Stimulated activated CD4-positive, alpha-beta T cell treated with anti-CD3 and anti-CD28 coated beads, Interleukin-12 subunit alpha, Interleukin-12 subunit beta, amount 100 ng/mL, for 4 hours (primary cell): ENCODE measurements at places on chromosomes 1 and 21.

GRCh38 chr1:89540406-89540970 lies 15.9 kb downstream of the LRRC8B start:
- DNase-seq, result peak; percentile 20

DNA sequence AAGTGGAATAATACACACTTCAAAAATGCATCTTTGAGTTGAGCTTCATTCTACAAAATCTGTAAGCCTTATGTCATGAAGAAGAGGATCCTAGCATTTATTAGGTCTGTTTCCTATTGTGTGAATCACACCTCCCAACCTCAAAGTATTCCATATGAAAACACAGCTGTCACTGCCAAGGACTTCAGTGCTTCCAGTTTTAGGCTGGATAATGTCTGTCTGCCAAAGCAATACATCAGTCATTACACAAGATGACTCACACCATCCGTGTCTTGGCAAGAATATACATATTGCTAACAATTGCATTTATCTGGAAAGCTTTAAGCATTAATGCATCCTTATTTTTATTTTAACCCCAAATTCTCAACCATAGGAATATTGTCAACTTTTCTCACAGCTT lies 125.7 kb upstream of the TMPRSS15 start:
- DNase-seq, result no peak

DNA sequence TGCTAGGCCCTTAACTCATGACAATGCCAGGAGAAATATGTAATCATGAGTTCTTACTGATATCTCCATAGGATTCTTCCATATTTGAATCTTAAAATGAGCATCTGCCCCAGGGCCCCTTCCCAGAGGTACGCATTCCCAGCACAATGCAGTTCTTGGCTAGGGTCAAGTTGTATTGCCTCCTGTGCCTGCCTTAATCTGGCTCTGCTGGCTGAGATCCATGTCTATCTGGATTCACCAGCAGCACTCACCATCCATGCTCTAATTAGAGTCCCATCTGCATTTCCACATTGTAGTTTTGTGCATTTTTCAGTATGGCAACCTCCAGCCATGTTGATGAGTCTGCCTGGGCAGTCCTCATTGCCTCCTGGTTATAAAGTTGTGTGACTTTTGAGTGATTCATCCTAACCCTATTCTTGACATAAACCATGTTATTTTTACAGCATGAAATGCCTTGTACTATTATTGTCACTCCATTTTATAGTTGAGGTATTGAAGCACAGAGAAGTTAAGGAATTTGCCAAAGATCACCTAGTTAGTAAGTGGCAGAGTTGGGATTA lies 55.9 kb downstream of the CAMSAP2 start:
- DNase-seq, result no peak

- no peak for DNase-seq
These were observed 10.1 kb upstream of the GUCA2B start for GRCh38 chr1:42142894-42143675.

DNA sequence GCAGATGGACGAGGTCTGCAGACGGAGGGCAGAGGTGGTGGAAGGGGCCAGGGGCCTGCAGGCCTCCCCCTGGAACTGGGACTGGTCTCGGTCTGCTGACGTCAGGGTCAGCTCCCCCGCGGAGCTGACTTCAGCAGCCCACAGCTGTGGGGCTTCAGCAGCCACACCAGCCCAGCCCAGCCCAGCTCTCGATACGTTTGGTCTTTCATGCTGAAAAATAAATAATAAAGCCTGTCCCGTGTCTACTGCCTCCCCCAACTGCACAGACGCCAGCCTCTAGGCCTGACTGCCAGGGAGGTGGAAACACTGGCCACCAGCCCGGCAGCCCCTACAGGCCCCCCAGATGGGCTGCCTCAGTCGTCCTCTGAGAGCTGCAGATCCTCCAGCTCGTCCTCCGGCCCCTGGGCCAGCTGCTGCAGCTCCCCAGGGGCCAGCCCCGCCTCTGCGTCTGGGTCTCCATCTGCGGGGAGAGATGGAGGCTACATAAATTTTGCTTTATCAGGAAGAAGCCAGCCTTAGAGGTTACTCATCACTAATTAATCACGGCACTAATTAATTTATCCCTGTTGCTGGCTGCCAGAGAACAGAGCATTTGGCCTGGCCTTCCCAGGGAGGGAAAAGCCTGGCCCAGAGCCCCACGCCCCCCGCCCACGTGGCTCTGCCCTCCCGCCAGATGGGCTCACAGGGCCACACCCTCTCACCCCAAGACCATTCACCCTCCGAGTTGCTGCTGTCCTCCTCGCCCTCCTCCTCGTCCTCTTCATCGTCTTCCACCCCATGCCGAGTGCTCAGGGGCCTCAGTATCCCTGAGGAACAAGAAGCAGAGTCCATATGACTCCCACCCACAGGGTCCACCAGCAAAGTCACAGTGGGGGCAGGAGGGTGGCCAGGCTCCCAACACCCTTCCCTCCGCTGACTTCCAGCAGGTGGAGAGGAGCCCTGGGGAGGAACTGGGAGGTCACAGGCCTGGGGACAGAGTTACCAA lies 14.4 kb downstream of the NOC2L start:
- DNase-seq, result no peak

- no peak for DNase-seq
These were observed 40.9 kb downstream of the FCRL3 start for GRCh38 chr1:157659576-157660247.

- no peak for DNase-seq
These were observed 26.0 kb upstream of the ZRANB2 start for GRCh38 chr1:71106658-71107322.

DNA sequence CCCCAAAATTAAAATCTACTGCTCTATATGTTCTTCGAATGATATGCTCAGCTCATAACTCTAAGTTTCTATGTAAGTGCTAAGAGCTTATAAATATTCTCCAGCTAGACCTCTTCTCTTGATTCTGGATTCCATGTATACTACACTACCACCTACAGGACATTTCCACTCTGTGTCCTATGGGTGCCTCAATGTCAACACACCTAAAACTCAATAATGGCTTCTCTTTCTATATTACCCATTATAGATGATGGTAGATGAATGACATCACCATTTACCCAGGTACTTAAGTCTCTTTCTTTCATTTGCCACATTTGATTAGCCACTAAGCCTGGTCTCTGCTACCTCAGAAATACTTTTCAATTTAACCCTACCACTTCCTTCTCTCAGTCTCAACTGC lies 41.3 kb downstream of the TBX19 start:
- no peak for DNase-seq

- DNase-seq, result no peak
These were observed 39.3 kb upstream of the WLS start for GRCh38 chr1:68271596-68271995.

- DNase-seq, result no peak
These were observed 100.3 kb downstream of the ATG4C start for GRCh38 chr1:62884156-62884740.

DNA sequence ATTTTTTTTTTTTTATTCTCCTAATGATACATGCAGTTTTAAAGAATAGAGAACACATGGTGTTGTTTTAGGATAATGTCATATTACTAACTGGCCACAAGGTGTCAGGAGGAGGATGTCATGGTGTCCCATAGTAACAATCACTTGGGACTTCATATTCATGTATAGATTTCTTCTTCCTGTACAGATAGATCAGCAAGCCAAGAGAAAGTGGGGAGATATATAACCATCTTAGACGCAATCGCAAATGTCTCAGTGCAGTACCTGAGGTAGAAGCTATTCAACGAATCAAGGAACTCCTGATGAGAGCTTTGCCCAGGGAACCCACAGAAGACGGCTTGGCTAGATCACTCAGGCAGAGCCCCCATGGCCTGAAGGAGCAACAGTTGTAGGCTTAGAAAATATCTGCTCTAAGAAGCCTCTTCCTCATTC lies 12.3 kb downstream of the OR2T11 start:
- no peak for DNase-seq

DNA sequence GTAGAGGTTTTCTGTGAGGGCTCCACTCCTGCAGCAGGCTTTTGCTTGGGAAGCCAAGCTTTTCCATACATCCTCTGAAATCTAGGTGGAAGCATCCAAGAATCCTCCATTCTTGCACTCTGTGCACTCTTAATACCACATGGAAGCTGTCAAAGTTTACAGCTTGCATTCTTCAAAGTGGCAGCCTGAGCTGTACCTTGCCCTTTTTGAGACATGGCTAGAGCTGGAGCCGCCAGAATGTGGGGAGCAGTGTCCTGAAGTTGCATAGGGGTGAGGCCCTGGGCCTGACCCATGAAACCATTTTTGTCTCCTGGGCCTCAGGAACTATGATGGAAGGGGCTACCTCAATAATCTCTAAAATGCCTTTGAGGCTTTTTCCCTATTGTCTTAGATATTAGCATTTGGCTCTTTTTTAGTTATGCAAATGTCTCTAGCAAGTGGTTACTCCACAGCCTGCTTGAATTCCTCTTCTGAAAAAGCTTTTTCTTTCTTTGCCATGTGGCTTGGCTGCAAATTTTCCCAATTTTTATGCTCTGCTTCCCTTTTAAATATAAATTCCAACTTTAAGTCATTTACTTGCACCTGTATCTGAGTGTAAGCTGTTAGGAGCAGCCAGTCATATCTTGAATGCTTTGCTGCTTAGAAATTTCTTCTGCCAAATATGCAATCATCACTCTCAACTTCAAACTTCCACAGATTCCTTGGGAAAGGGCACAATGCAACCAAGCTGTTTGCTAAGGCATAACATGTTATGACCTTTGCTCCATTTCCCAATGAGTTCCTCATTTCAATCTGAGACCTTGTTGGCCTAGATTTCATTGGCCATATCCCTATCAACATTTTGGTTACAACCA lies 92.1 kb upstream of the ARTN start:
- no peak for DNase-seq

- DNase-seq, result no peak
These were observed 602.2 kb upstream of the ADAMTS5 start for GRCh38 chr21:27569091-27569490.

GRCh38 chr1:205568469-205569361 lies 63.1 kb downstream of the ELK4 start:
- DNase-seq, result no peak

DNA sequence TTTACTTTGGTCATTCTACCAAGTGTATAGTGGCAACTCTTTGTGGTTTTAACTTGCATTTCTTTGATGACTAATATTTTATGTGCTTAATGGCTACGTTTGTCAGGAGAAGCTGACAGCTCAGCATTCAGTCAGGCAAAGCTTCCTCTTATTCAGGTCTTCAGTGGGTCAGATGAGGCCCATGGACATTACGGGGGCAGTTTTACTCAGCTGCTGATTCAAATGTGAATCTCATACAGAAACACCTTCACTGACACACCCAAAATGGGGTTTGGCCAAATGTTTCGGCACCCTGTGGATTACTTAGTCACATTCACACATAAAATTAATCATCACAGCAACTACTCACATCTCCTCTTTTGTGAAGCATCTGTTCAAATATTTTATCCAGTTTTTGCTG lies 104.9 kb upstream of the PLD5 start:
- DNase-seq, result no peak

- DNase-seq, result no peak
These were observed 13.8 kb downstream of the MIER1 start for GRCh38 chr1:66938613-66939012.

DNA sequence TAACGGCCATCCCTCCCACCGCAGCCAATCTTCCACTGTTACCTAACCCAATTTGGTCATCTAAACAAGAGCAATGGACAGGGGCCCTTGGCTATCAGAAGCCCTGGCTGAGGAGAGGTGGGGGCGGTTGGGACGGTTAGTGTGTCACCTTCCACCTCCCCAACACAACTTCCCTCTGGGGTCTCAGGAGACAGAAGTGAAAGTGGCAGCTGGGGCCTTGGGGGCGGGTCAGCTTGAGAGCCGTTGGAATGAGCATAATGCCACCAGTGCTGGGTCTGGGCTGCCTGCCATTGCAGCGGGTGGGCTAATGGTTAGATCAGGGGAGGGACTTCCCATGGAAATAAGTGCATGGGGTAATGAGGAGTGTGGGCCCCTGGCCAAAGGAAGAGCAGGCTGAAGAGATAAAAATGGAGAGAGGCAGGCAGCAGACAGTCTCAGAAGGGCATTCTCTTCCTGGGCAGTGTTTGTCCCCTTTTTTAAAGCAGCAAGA lies 7.9 kb downstream of the MEF2D start:
- no peak for DNase-seq

- no peak for DNase-seq
These were observed 85.3 kb downstream of the NPHP4 start for GRCh38 chr1:5906966-5907365.

- no peak for DNase-seq
These were observed 476.3 kb downstream of the SIPA1L2 start for GRCh38 chr1:232153652-232154051.

GRCh38 chr1:54439550-54440223 lies 33.5 kb upstream of the SSBP3 start:
- DNase-seq, result no peak

- no peak for DNase-seq
These were observed 13.0 kb upstream of the SLC35A3 start for GRCh38 chr1:99956755-99957154.

- DNase-seq, result no peak
These were observed 164.3 kb downstream of the NTMT2 start for GRCh38 chr1:170310014-170310405.

DNA sequence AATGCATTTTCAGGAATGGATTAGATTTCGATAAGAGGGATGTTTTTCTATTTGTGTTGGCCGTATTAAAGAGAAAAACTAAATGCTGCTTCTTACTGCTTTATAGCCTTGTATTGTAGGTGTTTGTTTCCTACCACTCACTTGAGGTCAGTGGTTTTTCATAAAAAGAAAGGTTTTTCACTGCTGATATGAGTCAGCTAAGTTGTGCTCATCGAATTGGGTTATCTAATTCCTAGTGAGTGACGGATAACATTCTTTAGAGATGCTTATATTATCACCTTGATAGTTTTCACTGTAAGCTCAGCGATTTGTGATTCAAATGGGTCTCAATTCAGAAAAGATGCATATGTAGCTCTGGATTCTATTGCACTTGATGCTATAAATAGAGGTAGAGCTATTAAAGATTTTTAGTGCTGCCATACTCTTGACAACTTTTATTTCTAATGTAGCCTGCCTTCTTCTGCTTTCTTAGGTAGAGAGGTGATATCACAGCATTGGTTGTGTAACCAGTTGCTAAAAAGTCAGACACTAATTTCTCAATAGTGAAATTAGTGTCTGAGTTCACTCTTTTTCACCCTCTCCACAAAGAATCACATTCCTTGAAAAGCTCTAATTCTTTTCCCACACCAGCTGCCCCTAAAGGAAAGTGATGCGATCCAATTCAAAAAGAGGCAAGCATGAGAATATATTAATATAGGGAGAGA lies 180.0 kb downstream of the RASAL2 start:
- no peak for DNase-seq
